ENCODE measurements at places on chromosomes 11 and 22.

DNA sequence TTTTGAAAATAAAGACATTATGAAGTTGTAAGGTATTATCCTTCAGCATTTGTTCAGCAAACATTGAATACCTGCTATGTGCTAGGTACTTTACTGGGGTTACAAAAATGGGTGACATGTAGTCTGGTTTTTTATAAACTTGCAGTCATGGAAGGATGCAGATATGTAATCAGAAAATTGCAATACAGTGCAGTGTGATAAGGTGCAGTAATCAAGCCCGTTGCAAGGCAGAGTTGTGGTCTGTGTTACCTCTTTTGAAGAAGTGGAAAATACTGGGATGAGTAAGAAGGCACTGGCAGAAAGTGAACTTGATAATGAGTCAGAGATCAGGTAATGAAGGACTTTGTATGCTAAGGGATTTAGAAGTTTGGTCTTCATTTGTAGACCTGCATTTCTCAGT lies 8.1 kb downstream of the FBXO7 start:
- DNase-seq: no peak

GRCh38 chr11:34105957-34106504 lies 602 bp downstream of the NAT10 start:
- DNase-seq: no peak

- DNase-seq: no peak
These were observed 25.7 kb upstream of the TUB start for GRCh38 chr11:8055091-8055835.

DNA sequence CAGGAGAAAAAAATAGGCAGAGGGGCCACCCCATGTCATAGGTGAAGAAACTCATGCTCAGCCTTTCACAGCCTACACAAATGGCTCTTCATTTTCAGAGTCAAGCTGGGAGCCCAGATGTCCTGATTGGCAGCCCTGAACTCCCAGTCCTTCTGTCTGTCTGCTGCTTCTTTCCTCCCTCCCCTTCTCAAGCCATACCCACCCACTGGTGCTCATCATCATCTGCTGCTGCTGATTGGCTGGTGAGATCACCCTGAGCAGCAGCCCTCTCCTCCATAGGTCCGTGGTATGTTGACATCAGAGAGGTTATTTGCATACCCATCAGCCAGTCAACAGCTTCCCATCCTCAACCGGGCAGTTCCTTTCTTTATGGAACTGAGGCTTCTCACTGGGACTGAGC lies 46.1 kb upstream of the PRDM11 start:
- no peak for DNase-seq

DNA sequence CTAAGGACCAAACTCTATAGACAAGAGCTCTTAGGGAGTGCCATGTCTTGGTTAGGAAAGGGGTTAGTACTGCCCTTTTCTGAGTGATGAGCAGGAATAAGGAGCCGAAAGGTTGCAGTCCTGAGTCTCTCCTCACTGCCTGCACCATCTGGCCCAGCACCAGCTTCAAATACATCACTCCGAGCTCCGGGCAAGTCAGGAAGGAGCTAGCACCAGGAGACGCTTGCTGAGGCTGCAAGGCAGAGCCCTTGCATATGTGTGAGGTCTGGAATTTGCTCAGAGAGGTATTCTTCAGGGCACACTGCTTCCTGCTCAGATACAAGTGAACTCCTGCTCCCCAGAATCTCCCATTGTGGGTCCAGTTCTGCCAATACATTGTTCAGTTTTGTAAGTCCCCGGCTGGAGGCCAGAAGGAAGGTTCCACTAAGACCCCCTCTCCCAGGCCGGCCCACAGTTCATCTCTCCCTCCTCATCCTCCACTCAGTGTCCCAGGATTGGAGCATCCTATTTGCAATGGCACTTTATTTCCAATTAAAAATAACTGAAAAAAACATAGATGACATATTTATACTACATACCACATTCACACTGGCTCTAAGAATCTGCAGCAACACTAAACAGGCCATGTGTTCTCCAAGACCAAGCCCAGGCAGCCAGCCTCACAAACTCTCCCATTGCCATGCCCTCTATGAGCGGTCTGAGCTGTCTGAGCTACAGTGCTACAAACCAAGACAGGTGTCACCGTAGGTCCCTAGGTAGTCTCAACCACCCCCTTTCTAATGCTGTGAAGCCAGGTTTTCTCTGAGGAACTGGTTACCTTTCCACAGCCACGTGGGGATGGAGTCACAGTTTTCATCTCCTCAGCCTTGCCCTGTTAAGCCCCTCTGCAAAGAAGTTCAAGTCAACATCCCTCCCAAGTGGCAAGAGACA lies 55.1 kb upstream of the SPATA19 start:
- DNase-seq: no peak

- DNase-seq: no peak
These were observed 7.3 kb downstream of the APOBEC3B start for GRCh38 chr22:38989466-38989865.

DNA sequence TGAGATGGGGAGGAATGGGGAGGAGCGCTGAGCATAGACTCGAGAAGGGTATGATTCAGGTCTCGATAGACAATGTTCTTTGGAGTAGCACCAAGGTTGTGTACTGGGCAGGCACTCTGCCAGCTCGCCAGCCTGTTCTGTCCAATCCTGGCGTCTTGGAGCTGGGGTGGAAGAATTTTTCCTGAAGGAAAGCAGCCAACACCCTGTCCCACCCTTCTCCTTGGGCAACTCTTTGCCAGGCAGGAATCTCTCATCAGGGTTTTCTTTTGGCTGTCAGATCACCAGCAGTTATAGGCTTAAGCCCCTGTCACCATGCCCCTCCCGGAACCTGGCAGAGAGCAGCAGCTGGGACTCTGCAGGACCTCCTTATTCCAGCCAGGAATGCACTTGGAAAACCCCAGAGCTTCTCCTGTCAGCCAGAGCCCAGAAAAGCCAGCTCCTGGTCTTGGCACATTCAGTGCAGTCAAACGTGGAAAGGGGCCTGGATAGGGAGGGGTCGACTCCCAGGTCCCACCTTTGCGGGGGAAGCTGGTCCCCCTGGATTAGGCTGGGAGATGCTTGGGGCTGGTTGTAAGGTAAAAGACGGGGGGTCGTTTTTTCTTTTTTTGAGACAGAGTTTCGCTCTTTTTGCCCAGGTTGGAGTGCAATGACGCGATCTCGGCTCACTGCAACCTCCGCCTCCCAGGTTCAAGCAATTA lies 14.4 kb upstream of the SPTBN2 start:
- DNase-seq: no peak

- no peak for DNase-seq
These were observed 2.3 kb upstream of the KREMEN1 start for GRCh38 chr22:29070490-29070889.

- DNase-seq: no peak
These were observed 5.5 kb downstream of the OSM start for GRCh38 chr22:30261134-30261533.

DNA sequence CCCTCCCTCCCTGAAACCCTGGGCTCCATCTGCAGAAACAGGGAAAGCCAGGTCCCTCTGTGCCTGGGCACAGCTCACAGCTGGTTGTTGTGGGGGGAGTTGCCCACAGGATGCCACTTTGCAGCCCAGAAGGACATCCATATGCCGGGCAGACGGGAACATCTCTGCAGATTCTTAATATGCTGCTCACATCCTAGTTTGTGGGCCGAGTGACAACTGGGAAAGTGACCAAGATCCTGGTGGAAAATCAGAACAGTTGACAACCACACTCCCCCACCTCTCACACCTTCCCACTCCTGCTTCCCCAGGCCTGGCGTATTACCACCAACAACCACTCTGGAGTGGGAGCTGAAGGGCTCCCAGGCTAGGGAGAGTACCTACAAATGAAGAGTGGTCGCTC lies 7.3 kb upstream of the SCGB1A1 start:
- DNase-seq: no peak

GRCh38 chr11:613369-613968 lies 2.3 kb downstream of the IRF7 start:
- no peak for DNase-seq

- no peak for DNase-seq
These were observed at the start of gene FZD4 for GRCh38 chr11:86955361-86956120. TSS of gene FZD4 (minus strand) at chr11:86955395. CDS start at chr11:86955085, 310 bp downstream.

- DNase-seq: no peak
These were observed 89.0 kb downstream of the SLC1A2 start for GRCh38 chr11:35330156-35330889.

DNA sequence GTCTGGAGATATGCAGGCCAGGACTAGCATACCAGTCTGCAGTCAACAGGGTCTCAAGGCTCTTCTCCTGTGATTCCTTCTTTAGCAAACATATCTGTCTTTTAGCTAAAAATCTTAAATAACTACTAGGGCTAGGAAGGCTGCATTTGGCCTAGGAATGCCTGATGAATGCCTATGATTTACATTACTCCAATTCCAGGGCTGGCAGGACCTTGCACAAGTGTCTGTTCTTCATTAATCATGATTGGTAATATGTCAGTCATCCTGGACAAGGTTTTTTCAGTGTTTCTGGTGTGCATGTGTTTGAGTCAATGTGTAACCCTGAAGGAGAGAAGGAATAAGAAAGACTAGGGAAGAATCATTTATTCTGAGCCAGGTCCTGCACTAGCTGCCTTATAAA lies 280.5 kb upstream of the NARS2 start:
- DNase-seq: no peak

DNA sequence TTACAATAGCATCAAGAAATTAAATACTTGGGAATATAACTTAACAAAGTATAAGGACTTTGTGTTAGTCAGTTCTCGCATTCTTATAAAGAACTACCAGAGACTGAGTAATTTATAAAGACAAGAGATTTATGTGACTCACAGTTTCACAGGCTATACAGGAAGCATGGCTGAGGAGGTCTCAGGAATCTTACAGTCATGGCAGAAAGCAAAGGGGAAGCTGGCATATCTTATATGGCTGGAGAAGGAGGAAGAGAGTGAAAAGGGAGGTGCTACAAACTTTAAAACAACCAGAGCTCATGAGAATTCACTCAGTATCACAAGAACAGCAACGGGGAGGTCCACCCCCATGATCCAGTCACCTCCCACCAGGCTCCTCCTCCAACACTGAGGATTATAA lies 32.0 kb upstream of the CCDC134 start:
- no peak for DNase-seq

GRCh38 chr11:74611369-74611861 lies 19.0 kb downstream of the POLD3 start:
- DNase-seq: no peak

Measured in SIG-M5 (cell line).